Right lung (tissue), 10 donors: ENCODE measurements at places on chromosomes 2 and 18. TPM values are rescaled to one million over a fixed set of nuclear protein-coding genes. Genes with fewer than 3 reads are reported as not detected.

ABCG8 gene
- polyA plus RNA-seq, result 0.41 TPM

TEKT4 gene
- polyA plus RNA-seq, result 2.8 TPM

GALNT5 gene
- 4.2 TPM for polyA plus RNA-seq

COL6A3 gene
- 661 TPM for polyA plus RNA-seq

IL1F10 gene
- not detected for polyA plus RNA-seq

TSPYL6 gene
- 0.08 TPM for polyA plus RNA-seq

OBSL1 gene
- 106 TPM for polyA plus RNA-seq

ANKRD29 gene
- polyA plus RNA-seq, result 38.0 TPM

L3MBTL4 gene
- polyA plus RNA-seq, result 6.0 TPM

ASIC4 gene
- 0.12 TPM for polyA plus RNA-seq

CROCC2 gene
- 3.5 TPM for polyA plus RNA-seq

PKDCC gene
- polyA plus RNA-seq, result 105 TPM

ECEL1 gene
- 0.30 TPM for polyA plus RNA-seq

SERPINB13 gene
- polyA plus RNA-seq, result not detected

UGGT1 gene
- 26.5 TPM for polyA plus RNA-seq

MC2R gene
- not detected for polyA plus RNA-seq

WNT6 gene
- not detected for polyA plus RNA-seq

TRIM43 gene
- not detected for polyA plus RNA-seq

MPV17 gene
- polyA plus RNA-seq, result 97.7 TPM

TMBIM1 gene
- polyA plus RNA-seq, result 79.6 TPM

TSN gene
- 92.0 TPM for polyA plus RNA-seq

IAH1 gene
- polyA plus RNA-seq, result 56.0 TPM

LRRTM4 gene
- 1.1 TPM for polyA plus RNA-seq

CHST9 gene
- 2.1 TPM for polyA plus RNA-seq

DSC3 gene
- polyA plus RNA-seq, result 0.10 TPM

SALL3 gene
- 0.06 TPM for polyA plus RNA-seq

ZSWIM2 gene
- not detected for polyA plus RNA-seq

TRABD2A gene
- 24.7 TPM for polyA plus RNA-seq

RNF138 gene
- polyA plus RNA-seq, result 54.6 TPM

ALKAL2 gene
- polyA plus RNA-seq, result 12.6 TPM

PIEZO2 gene
- 177 TPM for polyA plus RNA-seq

MYL1 gene
- polyA plus RNA-seq, result 10.4 TPM

TNFAIP6 gene
- 4.4 TPM for polyA plus RNA-seq

TRIP12 gene
- polyA plus RNA-seq, result 187 TPM

THOC1 gene
- polyA plus RNA-seq, result 156 TPM

SFT2D3 gene
- 1.6 TPM for polyA plus RNA-seq

SERPINB3 gene
- polyA plus RNA-seq, result not detected

VWC2L gene
- not detected for polyA plus RNA-seq

KCNE4 gene
- polyA plus RNA-seq, result 4.8 TPM

SATB2 gene
- polyA plus RNA-seq, result 3.6 TPM

RSAD2 gene
- polyA plus RNA-seq, result 5.8 TPM

TTN gene
- 2.2 TPM for polyA plus RNA-seq

CFAP65 gene
- polyA plus RNA-seq, result 3.1 TPM

TCF4 gene
- 139 TPM for polyA plus RNA-seq

GAL3ST2 gene
- 0.26 TPM for polyA plus RNA-seq

TLX2 gene
- polyA plus RNA-seq, result 0.14 TPM

PSMA8 gene
- not detected for polyA plus RNA-seq

TMEM247 gene
- polyA plus RNA-seq, result not detected

TRAF3IP1 gene
- 24.6 TPM for polyA plus RNA-seq

GLI2 gene
- polyA plus RNA-seq, result 22.4 TPM

SPDYA gene
- 4.0 TPM for polyA plus RNA-seq

LDLRAD4 gene
- 18.6 TPM for polyA plus RNA-seq

ATP6V1B1 gene
- 5.8 TPM for polyA plus RNA-seq

CCDC74B gene
- polyA plus RNA-seq, result 4.0 TPM

FAM228A gene
- 3.4 TPM for polyA plus RNA-seq

TUBA3E gene
- polyA plus RNA-seq, result 0.13 TPM

DNAJC5G gene
- polyA plus RNA-seq, result not detected
